ENCODE measurements at places on chromosomes 7 and 10. TPM values are rescaled to one million over a fixed set of nuclear protein-coding genes. Genes with fewer than 3 reads are reported as not detected.

The TMEM209 gene
- total RNA-seq, result 17.2 TPM

The CALML5 gene
- total RNA-seq, result not detected

- DNase-seq, result peak; percentile 77
These were observed 11.3 kb downstream of the CPA2 start for GRCh38 chr7:130277763-130278643.

- no peak for DNase-seq
These were observed 15.1 kb upstream of the CUBN start for GRCh38 chr10:17144757-17145156.

The IFIT5 gene
- 19.5 TPM for total RNA-seq

DNA sequence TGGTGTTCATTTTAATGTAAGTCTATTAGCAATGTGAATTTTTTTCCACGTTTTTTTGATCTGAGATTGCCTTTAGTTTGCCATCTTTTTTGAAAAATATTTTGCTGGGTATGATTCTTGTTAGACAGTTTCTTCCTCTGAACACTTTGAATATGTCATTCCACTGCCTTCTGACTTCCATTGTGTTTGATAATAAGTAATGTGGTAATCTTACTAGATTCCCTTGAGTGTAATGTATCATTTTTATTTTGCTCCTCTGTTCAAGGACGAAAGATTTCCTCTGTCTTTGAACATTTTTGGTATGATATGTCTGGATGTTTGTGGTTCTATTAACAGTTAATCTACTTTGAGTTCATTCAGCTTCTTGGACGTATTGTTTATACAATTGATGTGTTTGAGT lies 371.4 kb downstream of the SUGCT start:
- DNase-seq, result no peak

DNA sequence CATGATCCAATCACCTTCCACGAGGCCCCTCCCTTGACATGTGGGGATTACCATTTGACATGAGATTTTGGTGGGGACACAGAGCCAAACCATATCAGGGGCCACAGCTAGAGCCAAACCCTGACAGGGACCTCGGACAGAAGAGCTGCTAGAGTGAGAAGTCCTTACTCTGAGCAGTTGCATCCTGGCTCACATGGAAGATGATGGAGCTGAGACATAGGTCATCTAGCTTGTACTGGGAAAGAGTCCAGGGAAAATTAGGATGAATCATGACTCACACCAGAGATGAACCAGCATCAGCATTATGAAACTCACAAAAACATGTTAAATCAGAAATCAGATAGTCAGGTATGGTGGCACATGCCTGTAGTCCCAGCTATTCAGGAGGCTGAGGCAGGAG lies 12.8 kb upstream of the FMC1 start:
- DNase-seq, result peak; percentile 44

The PODXL gene
- 13.8 TPM for total RNA-seq

The SVIL gene
- total RNA-seq, result 65.8 TPM

DNA sequence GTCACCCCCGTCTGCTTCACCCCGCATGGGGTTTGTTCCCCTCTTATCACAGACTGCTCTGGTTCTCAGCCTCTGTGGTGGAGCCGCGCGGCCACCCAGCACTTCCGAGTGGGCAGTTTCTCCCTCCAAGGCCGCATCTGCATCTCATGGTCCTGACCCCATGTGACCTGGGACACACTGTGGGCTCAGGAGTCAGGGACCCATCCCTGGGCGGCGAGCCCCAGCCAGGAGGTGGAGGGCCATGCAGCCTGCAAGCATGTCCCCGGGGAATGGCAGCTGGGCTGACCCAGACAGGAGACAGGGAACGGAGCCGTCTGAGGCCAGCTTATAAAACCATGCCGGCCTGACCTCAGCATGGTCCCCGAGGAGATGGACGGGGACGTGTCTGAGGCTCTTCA lies 25.2 kb upstream of the TTYH3 start:
- no peak for DNase-seq

DNA sequence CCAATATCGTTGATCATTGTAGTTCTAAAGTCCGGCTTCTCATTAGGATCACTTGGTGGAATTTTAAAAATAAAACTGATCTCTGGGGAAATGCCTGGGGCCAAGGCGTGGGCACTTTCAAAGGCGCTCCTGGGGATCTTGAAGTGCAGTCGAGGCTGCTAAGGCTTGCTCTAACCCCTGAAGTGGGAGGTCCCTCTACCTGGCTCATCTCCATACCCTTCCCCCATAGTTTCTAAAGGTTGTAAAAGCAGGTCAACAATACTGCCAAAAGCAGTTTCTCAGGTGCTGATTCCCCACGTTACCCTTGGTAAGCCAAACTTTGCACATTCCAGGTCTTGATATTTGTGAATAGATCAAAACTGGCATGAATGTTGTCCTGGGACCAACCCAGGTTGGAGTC lies 79.0 kb upstream of the SP8 start:
- no peak for DNase-seq

DNA sequence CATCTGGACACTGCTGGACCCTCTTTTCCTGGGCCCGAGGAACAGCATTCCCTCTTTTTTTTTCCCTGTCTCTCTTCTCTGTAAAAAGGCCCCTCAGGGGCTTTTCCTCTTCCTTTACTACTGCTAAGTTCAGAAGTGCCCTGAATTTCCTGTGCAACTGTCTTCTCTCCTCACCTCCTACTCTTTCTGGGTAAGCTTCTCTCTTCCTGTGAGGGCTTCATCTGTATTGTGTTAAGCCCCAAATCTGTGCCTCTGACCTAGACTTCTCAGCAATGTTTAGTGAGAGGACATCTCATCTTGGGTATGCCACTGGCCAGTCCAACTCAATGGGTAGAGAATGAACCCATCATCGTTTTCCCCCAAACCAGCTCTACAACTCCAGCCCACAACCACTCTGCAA lies 174.2 kb downstream of the PTEN start:
- no peak for DNase-seq

GRCh38 chr7:80145780-80146422 lies 11.3 kb downstream of the GNAI1 start:
- DNase-seq, result peak; percentile 39

DNA sequence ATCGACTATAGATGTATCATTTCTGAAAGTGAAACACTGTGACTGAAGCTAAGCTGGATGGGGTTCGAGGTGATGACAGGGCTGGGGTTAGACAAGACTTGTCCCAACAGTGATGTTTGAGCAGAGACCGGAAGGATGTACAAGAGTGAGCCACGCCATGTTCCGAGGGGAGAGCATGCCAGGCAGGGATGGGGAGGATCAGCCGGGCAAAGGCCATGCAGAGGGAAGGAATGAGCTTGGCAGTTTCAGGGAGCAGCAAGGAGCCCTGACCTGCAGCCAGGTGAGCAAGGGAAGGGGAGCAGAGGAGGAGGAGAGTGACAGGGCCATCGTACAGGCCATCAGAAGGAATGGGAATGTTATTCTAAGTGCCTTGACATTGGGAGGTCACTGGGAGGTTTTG lies 114.9 kb upstream of the GPR26 start:
- DNase-seq, result no peak

DNA sequence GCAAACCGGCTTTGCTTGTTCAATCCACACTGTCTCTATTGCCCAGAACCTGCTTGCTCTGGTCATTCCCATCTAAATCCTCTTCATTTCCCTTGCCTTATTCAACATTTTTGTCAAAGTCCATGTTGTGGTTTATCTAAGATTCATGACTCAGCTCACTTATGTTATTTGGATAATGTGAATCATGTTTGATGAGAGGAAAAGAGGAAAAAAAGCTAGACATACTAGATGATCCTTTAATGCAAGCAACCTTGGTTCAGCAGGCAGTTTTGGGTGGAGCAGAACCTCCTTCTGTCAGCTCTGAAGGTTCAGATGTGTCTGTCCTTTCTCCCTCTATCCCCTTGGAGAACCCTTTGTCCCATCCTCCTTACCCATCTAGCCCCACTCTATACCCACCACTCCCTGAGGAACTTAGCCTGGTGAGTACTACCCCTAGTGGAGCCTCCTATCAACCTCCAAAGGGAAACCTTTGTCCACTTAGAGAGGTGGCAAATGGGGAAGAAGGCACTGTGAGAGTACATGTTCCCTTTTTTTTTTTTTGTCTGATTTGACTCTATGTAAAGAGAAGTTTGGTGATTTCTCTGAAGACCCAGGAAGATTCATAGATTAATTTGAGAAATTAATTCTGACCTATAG lies 2.1 kb upstream of the SAMD9L start:
- DNase-seq, result peak; percentile 47

DNA sequence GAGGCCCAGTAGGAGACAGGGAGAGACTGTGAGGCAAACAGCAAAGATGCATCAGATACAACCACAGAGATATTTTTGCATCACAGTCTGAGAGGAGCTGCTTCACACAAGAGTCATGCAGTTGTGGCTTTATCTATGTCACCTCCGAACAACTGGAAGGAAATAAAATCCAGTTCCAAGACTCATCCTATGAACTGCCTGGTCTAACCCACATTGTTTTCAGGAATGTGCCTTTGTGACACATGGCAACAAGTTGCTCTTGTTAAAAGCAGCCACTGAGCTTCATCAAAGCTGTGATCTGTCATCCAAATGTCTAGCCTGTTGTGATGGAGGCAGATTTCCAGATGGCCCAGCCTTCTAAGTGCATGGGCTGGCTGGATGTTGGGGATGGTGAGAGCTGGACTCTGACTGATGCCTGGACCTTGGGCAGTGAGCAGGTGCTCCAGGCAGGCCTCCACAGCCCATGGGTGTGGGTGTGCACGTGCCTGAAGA lies 255.0 kb downstream of the BMPER start:
- DNase-seq, result peak; percentile 98

The TMEM270 gene
- total RNA-seq, result not detected

- peak; percentile 36 for DNase-seq
These were observed 21.2 kb downstream of the YAE1 start for GRCh38 chr7:39587393-39587792.

DNA sequence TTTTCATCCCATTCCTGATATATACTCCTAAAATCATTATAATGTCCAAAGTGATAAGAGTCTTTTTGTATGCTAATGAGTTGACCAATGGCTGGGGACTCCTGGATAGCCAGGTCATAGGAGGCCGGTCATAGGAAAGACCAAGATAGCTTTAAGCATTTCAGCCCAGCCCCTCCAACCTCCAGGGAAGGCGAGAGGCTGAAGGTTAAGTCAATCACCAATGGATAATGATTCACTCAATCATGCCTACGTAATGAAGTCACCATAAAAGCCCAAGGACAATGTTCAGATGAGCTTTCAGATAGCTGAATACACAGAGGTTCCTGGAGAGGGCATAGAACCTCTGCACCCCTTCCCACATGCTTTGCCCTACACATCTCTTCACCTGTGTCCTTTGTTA lies 75.7 kb downstream of the VWDE start:
- DNase-seq, result no peak

DNA sequence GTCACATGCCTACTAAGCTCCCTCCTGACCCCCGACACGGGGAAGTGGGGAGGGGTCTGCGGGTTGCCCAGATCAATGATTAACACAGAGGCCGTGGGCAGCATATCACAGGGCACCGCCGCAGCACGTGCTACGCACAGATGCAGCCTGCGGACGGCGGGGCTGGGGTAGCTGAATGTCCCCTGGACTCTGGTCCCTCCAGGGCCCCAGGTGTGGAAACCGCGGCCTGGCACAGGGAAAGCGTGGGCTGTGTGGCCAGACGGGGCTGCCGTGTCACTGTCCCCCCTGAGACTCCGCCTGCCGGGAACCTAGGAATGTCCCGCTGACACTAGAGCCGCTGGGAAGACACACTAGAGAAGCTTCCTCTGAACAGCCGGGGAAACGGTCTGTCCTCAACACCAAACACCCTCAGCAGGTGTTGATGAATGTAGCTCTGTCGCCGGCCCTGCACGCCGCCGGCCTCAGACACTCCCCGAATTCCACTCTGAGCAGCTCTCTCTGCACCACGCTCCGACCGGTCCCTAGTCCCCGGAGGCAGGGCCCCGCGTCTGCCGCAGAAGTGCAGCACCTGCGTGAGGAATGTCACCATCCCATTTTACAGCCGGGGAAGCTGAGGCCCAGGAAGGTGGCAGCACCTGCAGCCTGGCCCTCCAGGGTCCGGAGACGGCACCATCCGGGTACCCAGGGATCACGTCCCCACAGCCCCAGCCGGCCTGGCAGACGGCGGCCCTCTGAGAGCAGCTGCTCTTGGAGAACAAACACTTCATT lies 33.4 kb upstream of the PDGFA start:
- no peak for DNase-seq

- DNase-seq, result no peak
These were observed 27.8 kb downstream of the A1CF start for GRCh38 chr10:50857579-50857978.

The AKR1C8 gene
- not detected for total RNA-seq

DNA sequence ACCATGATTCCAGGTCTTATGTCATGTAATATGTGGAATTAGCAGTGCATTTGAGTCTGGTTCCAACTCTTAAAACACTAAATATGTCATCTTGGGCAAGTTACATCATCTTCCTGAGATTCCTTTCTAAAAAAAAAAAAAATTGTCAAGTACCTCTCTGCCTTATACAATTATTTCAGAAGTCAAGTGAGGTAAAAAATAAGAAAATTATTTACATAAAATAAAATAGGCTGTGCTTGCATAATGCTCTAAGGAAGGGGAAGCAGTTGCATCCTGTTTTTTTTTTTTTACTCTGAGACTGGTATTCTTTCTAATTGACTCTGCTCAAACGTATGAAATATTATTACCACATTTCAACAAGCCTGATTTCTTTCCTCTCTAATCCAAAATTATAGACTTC lies 55.1 kb upstream of the SEMA3A start:
- no peak for DNase-seq

The OR2A1 gene
- total RNA-seq, result not detected

The SPACDR gene
- 0.31 TPM for total RNA-seq

DNA sequence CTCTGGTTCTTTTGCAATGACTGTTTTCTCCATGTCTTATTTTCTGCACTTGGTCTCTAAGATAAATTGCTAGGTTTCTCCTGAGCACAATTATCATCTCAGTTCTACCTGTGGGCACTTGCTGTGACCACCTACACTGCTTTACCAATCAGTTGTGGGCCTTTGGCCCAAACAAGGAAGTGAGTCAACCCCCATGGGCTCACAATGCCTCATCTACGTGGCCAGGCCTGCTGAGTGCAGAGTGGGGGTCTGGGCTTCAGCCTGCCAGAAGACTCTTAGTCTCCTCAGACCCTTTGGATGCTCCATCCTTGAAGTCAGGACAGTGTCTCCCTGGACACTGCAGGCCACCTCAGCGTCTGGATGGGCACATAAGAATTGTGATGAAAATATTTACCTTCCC lies 20.3 kb downstream of the SCART1 start:
- no peak for DNase-seq

GRCh38 chr10:101091546-101092290 lies 29.9 kb downstream of the KAZALD1 start:
- DNase-seq, result no peak

DNA sequence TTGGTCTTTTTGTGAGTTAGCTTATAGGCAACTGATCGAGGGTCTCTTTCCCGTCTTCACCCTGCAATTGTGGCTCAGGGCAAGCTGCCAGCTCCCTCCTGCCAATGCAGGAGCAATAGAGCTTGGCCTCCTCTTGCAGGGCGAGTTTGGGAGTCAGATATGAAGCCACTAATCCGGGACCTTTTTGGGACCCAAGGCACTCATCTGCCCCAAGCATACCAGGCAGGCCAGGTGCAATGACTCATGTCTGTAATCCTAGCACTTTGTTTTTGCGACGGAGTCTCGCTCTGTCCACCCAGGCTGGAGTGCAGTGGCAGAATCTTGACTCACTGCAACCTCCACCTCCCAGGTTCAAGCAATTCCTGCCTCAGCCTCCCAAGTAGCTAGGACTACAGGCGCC lies 21.1 kb downstream of the LIMK1 start:
- DNase-seq, result peak; percentile 90

GRCh38 chr10:86699125-86699524 lies 30.8 kb downstream of the LDB3 start:
- no peak for DNase-seq

The KCP gene
- 0.19 TPM for total RNA-seq

- peak; percentile 47 for DNase-seq
These were observed 44.1 kb downstream of the CHST3 start for GRCh38 chr10:72008096-72008981.

The SDK1 gene
- total RNA-seq, result 2.8 TPM

All from myocyte (in vitro differentiated cells).